ENCODE measurements at places on chromosomes 1 and 21. TPM values are rescaled to one million over a fixed set of nuclear protein-coding genes. Genes with fewer than 3 reads are reported as not detected.

S100B gene
- total RNA-seq, result 0.20 TPM

NBPF10 gene
- 4.5 TPM for total RNA-seq

G0S2 gene
- total RNA-seq, result 0.89 TPM

C1orf141 gene
- not detected for total RNA-seq

ZFP69B gene
- 2.8 TPM for total RNA-seq

TNNI3K gene
- total RNA-seq, result not detected

ESRRG gene
- total RNA-seq, result not detected

FCRL4 gene
- not detected for total RNA-seq

NFYC gene
- total RNA-seq, result 86.8 TPM
